Stimulated activated memory B cell treated with anti-CD40 and anti-IgM and Interleukin-4, amounts not matched to agents 10 μg/mL and 1 μg/mL and 100 μg/mL, for 72 hours (primary cell): ENCODE measurements at places on chromosomes 16 and 17.

DNA sequence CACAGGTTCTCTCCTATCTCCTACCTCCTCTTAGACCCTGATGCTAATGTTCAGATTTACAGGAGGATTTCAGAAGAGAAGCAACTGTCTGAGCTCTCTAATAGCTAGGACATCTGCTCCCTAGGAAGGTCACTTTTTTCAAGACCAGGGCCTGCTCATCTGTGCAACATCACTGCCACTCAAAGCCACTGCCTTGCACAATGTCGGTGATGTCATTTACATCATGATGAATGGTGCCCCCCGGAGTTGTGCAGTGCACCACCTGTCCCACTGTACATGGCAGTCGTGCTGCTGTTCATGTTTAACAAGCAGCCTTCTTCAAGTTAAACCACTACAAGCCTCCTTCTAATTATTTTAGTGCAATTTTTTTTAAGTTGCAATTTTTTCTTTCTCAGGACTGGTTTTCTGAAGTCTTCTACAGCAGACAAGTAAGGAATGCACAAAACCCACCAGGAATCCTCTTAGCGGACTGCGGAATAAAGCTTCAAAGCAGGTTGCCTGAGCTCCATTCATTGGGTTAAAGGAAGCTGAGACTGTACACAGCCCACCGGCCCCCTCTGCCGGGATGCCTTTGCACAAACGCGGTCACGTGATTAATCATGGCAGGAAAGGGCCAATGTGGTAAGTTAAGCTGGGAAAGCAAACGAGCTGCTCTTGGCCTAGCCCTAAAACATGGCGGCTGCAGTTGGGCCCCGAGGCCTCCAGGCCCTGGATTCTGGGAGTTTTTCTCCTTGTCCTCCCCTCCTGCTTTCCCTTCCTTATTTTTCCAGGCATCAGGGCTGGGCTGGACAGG is 74.1 kb downstream of the MYH11 start:
- ATAC-seq, result no peak

DNA sequence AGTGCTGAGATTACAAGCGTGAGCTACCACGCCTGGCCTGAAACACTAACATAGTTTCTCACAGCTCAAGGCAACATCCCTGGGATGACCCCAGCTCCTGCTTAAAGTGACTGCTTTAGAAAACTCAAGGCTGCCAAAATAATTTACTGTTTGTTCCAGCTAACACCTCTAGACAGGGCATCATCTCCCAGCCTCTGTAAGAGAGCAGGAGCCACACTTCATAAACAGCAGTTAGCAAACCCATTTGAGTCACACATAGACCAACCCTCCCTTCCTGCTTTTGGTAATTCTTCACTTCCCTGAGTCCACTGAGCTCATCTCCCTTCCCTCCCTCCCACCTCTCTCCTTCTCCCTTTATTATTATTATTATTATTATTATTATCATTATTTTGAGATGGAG is 201.3 kb downstream of the XYLT1 start:
- ATAC-seq, result no peak

- no peak for ATAC-seq
These were observed 868.4 kb upstream of the SOX9 start for GRCh38 chr17:71252436-71252835.

DNA sequence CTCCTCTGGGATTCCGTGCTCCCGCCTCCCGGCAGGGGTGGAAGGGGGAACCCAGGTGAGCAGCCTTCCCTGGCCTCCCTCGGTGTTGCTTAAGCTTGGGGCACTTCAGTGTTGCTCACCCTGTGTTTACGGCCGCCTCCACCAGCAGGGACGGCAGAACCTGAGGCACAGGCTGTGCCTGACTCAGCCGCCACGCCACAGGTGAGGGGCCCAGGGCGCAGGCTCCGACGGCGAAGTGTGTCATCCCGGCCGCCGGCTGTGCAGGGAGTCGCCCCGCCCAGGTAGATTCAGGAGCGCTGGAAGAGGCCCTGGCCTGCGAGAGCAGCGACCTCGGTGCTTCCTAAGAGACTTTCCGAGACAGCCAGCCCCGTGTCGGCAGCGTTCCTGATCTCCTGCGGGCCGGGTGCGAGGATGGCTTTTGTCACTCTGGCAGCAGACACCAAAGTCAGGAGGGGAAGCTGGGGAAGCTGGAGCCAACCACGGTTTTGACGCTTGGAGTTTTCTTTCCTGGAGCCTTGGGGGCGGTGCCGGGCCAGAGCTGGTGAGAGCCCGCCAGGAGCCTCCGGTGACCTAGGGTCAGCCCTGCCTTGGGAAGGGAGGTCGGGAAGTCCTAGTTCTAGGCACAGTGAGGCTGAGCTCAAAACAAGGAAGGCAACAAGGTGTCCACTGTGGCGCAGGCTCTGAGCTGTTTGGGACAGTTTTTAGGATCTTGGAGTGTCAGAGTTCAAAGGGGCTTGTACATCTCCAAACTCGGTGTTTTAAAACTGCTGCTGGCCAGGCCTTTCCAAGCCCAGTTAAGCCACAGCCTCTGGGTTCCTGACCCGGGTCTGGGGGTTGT is 2.1 kb downstream of the GSE1 start:
- no peak for ATAC-seq

- ATAC-seq, result no peak
These were observed 65.0 kb downstream of the CRISPLD2 start for GRCh38 chr16:84884596-84885341.
